ENCODE measurements at places on chromosomes 2 and 18.

DNA sequence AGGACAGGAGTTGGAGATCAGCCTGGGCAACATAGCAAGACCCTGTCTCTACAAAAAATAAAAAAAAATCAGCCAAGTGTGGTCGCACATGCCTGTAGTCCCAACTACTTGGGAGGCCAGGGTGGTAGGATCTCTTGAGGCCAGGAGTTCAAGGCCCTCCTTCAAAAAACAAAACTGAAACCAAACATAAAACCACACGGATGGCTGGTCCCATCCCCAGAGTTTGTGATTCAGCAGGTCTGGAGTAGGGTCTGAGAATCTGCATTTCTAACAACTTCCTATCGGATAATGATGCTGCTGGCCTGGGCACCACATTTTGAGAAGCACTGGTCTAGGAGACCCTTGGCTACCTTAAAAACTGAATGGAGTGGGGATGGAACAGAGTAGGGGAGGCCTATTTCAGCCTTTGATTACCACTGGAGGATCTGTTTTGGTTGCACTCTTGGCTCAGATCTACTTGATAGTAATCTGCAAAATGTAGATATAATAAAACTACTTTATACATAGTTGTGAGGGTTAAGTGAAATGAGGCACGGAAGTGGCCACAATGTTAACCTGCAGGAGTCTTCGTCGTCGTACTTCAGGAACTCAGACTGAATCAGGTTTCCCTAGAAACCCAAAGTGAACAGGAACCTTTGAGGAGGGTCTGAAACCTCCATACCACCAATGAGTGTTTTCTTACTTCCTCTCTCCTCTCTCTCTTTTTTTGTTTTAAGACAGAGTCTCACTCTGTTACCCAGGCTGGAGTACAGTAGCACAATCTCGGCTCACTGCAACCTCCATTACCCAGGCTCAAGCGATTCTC is 25.5 kb upstream of the NFE2L2 start:
- no peak for DNase-seq

- no peak for DNase-seq
These were observed 263.6 kb downstream of the AFF3 start for GRCh38 chr2:99878581-99879350.

GRCh38 chr18:79519751-79520477 is 124.2 kb downstream of the NFATC1 start:
- DNase-seq, result no peak

GRCh38 chr2:136131961-136132824 is 14.2 kb upstream of the CXCR4 start:
- no peak for DNase-seq

GRCh38 chr2:228938629-228939028 is 332.5 kb downstream of the PID1 start:
- no peak for DNase-seq

DNA sequence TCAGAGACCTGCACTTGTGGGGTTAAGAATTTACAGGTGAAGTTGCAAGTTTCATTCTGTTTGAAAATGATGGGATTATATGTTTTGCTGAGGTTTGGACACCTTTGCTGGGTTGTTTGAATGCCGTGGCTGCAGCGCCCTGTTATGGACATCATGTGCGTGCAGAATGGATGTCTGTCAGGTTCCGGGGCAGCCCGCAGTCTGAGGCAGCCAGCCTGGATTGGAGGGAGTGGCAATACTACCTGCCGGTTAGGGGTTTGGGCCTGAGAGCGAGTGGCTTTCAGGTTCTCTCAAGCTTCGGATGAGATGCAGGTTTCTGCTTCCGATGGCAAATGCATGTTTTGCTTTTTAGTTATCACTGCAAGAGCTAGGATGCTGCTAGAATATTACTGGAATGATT is 1.1 kb downstream of the CASP8 start:
- DNase-seq, result no peak

- no peak for DNase-seq
These were observed 98.4 kb upstream of the SP3 start for GRCh38 chr2:174063492-174064092.

All from renal cortex interstitium (tissue), 15 donors.